ENCODE measurements at places on chromosomes 7 and 10. TPM values are rescaled to one million over a fixed set of nuclear protein-coding genes. Genes with fewer than 3 reads are reported as not detected.

DNA sequence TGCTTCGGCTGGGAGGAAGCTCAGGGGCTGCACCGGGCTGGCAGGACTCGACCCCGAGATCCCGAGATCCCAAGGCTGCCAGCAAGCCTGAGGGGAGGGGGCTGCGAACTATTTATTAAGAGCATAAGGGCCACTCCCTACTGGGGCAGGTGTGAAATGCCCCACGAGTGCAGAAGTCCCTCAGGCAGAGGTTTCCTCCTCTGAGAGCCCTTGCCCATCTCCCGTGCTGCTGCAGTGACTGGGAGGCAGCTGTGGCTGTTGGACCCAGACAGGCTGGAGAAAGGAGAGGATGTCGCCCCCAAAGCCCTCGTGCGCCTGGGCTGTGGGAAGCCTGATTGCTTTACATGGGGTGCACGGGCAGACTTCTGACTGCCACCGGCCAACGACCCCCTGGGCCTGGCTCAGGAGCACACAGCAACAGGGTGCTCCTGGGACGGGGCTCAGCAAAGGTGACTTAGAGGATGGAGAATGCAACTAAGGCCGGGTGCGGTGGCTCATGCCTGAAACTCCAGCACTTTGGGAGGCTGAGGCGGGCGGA lies 39.8 kb downstream of the RGS10 start:
- no peak for DNase-seq

DNA sequence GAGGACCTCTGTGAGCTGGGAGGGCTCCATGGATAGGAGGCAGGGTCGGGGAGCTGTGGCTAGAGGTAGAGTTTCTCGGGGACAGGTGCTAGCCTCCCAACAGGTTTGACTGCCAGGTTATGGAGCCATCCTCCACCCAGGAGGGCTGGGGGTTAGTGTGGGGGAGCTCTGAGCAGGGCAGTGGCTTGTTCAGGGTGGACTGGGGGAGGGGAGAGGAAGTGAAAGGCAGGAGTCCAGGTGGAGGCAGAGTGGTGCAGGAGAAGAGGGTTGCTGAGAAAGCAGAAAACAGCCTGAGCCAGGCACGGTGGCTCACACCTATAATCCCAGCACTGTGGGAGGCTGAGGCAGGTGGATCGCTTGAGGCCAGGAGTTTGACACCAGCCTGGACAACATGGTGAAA lies 40.5 kb upstream of the HSPB1 start:
- DNase-seq, result no peak

GRCh38 chr7:28484606-28484935 lies 72.3 kb downstream of the CREB5 start:
- DNase-seq, result no peak

GRCh38 chr7:39085590-39086049 lies 107.9 kb downstream of the POU6F2 start:
- no peak for DNase-seq

GRCh38 chr7:150950496-150951180 lies 27.5 kb downstream of the KCNH2 start:
- DNase-seq, result no peak

- DNase-seq, result no peak
Measured at GRCh38 chr10:67669978-67670377, 26.0 kb downstream of the CTNNA3 start.

GRCh38 chr7:2170576-2171521 lies 61.9 kb downstream of the MAD1L1 start:
- no peak for DNase-seq

GRCh38 chr10:64973391-64973790 lies 1452.2 kb downstream of the REEP3 start:
- DNase-seq, result no peak

- DNase-seq, result no peak
Measured at GRCh38 chr7:16130111-16131110, 290.9 kb downstream of the CRPPA start.

DNA sequence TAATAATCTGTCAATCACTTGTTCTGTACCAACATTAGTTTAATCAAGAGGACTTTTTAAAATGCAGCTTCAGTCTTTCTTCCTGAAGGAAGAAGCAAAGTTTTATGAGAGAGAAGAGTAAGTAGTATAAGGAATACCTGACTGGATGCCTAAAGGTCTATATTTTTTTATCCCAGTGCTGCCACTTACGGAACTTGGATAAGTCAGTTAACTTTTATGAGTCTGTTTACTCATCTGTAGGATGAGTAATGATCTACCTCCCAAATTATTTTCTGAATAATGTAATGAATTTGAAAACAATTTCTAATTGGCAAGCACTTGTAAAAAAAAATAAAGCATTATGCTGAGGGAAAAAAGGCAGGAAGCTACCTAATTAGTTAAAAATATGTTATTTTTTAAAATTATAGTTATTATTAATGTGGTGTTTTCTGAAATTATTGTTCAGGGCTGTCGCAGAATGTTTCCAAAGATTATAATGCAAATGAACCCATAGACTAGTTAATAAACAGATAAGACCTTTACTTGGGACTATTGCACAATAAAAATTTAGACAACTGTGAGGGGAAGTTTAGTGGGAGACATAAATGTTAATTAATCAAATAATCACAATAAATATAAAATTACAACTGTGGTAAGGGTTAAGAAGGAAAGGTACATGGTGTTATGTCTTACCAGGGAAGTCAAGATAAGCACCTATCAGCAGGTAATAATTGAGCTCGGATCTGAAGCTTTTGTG lies 24.6 kb downstream of the SLK start:
- DNase-seq, result no peak

GRCh38 chr7:13713092-13713491 lies 276.4 kb downstream of the ETV1 start:
- DNase-seq, result no peak

DNA sequence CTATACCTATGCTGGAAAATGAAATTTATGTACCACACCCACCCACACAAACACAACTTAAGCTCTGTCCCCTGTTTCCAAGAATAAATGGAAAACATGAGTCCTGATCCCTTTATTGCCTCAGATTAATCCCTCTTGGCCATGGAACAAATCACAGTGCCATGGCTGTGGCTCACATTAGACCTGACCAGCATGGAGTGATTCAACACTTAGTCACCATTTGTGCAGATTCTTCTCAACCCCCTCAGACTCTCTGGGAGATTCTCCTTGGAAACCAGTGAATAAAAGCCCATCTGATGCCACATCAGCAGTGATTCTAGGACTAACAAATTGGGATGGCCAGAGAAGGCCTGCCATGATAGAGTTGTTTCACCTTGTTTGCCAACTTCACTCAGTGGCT lies 204.4 kb upstream of the TMEM72 start:
- no peak for DNase-seq

- DNase-seq, result no peak
Measured at GRCh38 chr7:16919440-16919839, 37.7 kb upstream of the AGR3 start.

DNA sequence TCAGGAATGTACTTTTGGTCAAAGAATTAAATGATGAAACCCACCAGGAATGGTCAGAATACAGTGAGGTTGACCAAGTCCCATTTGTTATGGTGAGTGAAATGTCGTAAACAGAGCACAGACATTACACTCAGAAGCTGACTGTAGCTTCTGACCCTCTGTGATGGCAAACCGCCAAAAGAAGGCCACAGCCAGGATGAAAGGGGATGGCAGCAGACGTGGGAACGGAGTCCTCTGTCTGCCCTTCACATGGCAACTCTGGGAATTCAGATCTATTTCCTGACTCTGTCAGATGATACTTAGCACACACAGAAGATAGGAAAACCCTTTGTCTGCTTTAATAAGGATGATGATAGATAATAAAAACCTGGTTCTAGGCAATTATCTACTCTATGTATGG lies 757.1 kb downstream of the SORCS3 start:
- no peak for DNase-seq

DNA sequence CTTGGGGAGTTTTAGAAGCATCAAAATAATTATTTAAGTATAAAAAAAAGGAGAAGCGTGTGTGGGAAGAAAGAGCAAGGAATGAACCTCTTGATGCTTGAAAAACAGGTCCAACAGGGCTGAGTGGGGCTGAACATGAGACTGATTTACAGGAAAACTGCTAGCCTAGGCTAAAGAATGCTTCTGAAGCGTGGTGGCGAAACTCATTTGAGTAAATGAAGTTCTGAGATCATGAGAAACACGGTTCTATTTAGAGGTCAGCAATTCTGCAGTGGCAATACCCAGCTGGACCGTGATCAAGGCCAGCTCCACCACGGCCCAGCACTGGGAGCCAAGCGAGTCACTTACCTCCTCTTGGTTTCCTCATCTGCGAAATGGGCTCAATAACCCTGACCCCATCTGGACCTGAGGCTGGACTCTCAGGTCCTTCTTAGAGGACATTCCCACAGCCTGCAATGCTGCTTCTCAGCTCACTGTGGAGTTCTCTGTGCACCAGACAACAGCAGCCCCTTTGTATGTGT lies 140.1 kb upstream of the ADAM12 start:
- no peak for DNase-seq

DNA sequence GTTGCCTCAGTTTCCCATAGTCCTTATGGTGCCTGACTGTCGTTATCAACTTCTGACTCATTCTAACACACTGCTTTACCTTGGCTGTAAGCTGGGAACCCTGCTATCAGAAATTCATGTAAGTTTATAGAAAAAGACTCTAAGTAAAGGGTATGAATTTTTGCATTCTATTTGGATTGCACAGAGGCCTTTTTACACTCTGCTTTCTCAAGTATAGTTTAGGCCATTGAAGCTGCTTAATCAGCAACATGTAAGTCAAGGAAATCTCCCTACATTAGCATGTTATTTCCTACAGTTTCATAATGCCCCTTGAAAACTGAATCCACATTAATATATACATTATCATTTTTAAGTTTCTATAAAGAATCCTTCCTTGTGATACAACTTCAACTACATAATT lies 17.1 kb upstream of the ITGB8 start:
- no peak for DNase-seq

DNA sequence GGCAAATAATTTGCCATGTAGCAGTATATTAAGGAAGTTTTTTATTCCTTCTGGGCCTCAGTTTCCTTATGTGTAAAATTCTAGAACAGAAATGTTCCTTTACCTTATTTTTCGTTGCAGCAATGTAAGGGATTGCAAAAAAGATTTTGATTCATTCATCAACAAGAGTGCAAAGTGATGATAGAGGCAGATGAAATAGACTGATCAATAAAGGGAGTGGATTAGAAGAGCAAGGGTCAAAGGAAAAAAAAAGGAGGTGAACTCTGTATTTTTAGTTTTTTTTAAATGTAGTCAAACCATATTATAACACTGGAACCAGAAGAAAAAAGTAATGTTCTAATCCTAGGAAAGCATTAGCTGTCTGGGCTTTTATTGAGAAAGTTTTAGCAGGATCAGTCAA lies 14.7 kb downstream of the TPST1 start:
- DNase-seq, result no peak

DNA sequence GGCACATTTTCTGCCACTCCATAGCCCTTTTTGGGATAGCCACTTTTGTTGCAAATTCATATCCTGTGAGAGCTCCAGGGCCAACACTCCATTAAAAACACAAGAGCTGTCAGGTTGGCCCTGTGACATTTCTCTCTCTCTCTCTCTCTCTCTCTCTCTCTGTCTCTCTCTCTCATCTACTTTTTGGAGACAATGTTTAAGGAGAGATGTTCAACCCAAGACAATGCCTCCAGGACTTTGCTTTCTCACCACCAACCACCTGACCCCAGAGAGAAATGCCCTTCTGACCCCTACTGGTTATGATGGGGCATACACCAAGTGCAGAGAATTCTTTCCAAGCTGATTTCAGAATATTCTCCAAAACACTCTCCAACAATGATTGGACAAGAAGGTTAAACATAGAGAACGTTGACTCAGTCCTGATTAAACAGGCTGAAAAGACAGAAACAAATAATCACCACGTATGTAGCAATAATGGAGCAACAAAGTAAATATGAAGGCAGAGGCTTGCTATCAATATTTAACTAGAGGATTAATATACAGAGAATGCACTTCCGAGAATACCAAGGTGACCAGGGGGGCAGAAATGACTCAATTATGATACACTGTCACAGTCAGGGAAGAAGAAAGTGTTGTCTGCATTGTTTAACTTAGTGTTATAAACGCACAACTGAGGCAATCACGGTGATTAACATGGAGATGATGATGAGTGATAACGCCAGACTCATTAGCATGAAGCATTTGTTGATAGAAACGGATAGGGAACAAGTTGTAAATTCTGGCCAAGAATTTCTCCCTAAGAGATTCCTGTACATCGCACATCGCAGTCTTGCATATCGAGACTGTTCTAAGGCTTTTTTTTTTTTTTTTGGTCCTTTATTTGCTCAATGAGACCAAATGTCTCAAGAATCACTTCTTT lies 178.5 kb downstream of the NRP1 start:
- peak; percentile 53 for DNase-seq

DNA sequence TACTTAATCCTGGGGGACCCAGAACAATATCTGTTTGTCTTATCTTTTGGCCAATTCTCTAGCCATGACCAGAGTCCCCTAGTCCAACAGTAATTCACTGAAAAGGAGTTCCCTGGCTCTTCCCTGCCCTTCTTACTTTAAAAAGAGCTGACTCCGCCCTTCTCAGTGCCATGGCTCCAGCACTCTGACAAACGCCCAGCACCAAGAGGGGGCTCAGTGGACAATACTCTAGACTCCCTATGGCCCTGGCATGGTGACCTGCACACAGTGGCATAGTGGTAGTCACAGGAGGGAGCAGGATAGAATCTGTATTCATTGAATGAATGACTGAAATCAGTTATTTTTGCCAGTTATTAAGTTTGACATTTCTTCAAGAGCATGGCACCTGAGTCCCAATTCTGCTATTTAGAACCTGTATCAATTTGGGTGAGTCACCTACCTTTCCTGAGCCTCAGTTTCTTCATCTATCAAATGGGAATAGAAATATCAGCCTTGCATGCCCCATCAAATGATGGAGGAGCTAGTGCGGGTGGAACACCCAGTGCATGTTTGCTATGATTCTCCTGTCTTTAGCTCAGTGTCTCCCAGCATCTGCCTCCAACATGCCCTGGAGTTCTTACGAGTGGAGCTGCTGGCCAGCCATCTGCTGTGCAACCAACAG lies 69.4 kb downstream of the CLEC2L start:
- DNase-seq, result no peak

DNA sequence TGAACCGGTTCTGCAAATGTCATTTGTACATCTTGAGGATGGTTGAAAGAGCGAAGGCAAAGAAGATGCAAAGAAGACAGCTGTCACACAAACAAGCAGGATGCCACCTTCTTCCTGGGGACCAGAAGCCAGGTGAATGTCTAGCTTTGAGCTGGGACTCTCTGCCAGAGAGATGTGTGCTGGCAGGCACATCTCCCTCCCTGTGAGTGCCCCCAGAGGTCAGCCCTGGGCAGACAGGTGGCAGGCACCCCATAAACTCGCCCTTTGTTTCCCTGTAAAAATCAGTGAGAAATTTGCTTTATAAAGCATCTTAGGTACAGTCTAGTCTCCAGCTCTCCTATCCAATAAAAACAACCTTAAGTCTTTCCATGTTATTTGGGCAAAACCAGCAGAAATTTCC lies 2.6 kb upstream of the TCERG1L start:
- no peak for DNase-seq

- no peak for DNase-seq
Measured at GRCh38 chr7:6260291-6261187, 11.9 kb downstream of the CYTH3 start.

- peak; percentile 39 for DNase-seq
Measured at GRCh38 chr7:816751-817671, 15.3 kb upstream of the SUN1 start.

The GPR85 gene
- total RNA-seq, result not detected

The TEX47 gene
- not detected for total RNA-seq

The MCM10 gene
- total RNA-seq, result 65.4 TPM

The SRRM3 gene
- not detected for total RNA-seq

The FXYD4 gene
- not detected for total RNA-seq

The NYAP1 gene
- 0.23 TPM for total RNA-seq

Data from activated CD4-positive, alpha-beta T cell treated with anti-CD3 and anti-CD28 coated beads, Interleukin-2, amount 10 ng/mL, durations not matched to agents 7 days and 5 days (primary cell).